ENCODE measurements at places on chromosomes 3 and 15. TPM values are rescaled to one million over a fixed set of nuclear protein-coding genes. Genes with fewer than 3 reads are reported as not detected.

The COPG1 gene
- total RNA-seq, result 230 TPM

The SUSD5 gene
- not detected for total RNA-seq

The POPDC2 gene
- 0.34 TPM for total RNA-seq

The TM4SF4 gene
- not detected for total RNA-seq

The SHC4 gene
- total RNA-seq, result under 0.01 TPM

The CAPN3 gene
- 4.6 TPM for total RNA-seq

The PCLAF gene
- total RNA-seq, result 1.4 TPM

The SH3GL3 gene
- total RNA-seq, result under 0.01 TPM

The PLCB2 gene
- total RNA-seq, result not detected

The MAP1A gene
- under 0.01 TPM for total RNA-seq

The FAM3D gene
- total RNA-seq, result 8.5 TPM

The HES1 gene
- 53.0 TPM for total RNA-seq

The ST8SIA2 gene
- total RNA-seq, result not detected

The INKA1 gene
- 8.8 TPM for total RNA-seq

The TERB2 gene
- not detected for total RNA-seq

The PRICKLE2 gene
- 29.0 TPM for total RNA-seq

The ASB14 gene
- not detected for total RNA-seq

The RLBP1 gene
- 0.28 TPM for total RNA-seq

The RCCD1 gene
- 13.2 TPM for total RNA-seq

The DTX3L gene
- 36.9 TPM for total RNA-seq

The PDHB gene
- 36.2 TPM for total RNA-seq

The ARGFX gene
- not detected for total RNA-seq

The SPTBN5 gene
- 0.34 TPM for total RNA-seq

The LRRN1 gene
- under 0.01 TPM for total RNA-seq
